Suppressor macrophage treated with lipopolysaccharide for 1 hour (primary cell): ENCODE measurements at places on chromosomes 5 and 9.

- peak; percentile 40 for DNase-seq
These were observed 214.9 kb upstream of the IL12B start for GRCh38 chr5:159545156-159545555.

DNA sequence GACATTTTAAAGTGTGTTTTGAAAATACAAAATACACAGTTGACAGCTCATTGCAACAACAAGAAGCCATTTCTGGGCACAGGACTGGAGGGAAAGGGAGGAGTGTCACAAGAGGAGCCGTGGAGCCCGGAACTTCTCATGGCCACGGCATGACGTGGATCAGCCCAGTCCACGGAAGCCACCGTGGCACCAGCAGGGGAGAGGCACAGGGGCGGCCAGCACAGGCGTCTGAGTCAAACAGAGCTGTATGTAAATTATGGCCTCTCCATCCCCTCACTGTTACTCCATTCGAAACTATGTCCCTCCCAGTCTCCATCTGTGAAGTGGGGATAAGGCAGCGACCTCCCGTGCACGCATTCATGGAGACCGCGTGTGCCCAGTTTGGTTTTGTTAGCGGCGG lies 165.6 kb upstream of the IRX2 start:
- DNase-seq, result no peak

DNA sequence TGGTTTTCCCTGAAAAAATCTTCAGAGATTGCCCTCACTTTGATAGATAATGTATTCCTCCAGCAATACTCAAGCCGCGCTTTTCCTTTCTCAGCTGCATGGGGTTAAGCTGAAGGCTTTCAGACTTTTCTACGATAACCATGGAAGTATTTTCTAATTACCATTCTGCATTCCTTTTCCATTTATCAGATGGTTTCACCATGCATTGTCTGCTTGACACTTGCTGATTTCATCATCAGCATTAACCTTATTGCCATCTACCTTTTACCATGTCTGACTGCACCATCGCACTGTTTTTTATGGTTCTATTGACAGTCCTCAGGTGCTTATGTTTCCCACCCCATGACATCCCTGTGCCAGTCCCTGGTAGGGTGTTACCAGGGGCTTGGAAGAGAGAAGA lies 91.6 kb downstream of the DMAC1 start:
- DNase-seq, result no peak

- peak; percentile 51 for DNase-seq
These were observed 47.0 kb upstream of the TGFBR1 start for GRCh38 chr9:99057665-99058625.

GRCh38 chr9:108933718-108934322 lies at the start of gene ELP1:
Gene ELP1, minus strand, starts transcription at chr9:108934124. Its CDS starts 2,978 bp downstream, at chr9:108931146.
- DNase-seq, result peak; percentile 97

DNA sequence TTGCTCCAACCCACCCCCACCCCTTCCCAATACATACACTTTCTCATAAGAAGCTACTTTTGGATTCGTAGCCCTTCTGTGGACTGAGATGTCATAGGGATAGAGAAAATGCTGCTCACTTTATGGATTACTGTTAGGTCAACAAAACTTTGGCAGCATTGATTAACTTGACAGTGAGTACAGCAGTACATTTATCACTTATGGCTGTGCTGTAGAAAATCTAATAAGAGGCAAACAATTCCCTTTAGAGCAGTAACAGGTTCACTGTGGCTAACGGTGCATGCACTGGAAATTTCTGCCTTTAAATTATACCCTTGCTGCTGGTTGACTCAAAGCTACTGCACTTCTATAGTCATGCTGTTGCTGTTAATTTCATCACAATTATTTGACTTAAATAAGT lies 59.2 kb downstream of the PPIC start:
- no peak for DNase-seq

DNA sequence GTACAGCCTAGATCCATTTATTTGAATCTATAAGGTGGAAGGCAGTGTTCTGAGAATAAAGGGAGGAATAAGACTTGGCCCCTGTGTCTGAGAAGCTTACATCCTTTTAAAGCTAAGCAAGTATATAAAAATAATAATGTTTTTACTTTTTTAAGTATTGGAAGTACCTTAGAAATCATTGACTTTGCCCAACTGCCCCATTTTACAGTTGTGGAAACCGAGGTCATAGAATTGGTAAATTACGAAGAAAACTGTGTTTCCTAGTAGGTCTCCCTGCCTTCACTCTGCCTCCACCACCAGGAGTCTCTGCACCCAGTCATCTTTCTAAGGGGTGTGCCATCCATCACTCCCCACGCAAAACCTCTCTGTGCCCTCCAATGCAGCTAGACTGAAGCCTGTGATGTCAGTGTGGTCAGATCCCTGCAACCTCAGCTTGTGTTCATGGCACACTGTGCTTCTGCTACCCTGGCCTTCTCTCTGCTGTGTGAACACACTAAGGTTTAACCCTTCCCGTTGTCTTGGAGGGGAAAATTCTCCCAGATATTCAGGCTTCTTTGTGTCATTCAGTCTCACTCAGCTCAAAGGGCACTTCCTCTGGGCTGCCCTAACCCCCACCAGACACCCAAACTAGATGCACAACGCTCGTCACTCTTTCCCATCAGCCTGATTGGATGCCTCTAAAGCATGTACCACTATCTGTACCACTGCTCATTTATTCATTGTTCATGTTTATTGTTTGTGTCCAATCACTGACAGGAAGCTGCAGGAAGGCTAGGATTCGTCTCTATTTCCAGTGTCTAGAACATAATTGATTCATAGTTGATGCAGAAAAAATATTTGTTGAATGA lies 18.2 kb downstream of the ADRB2 start:
- no peak for DNase-seq

DNA sequence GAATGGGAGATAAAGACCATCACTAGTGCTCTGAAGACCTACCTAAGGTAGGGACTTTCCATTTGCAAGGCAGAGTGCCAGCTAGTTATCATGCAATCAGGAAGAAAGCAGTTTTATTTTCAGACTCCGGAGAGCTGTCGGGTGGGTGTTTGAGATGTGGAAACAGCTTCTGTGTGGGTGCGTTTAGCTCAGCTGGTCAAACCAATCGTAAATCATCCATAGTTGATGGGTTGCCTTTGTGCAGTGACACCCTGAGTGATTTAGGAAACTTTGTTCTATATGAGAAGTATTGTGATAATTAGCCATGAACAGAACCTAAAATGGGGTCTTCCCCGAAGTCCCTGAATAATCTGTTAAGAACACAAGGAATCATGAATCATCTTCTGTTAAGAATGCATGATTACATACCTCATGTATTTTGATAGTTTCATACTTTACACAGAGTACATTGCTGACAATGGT lies 284.3 kb downstream of the ARHGAP26 start:
- DNase-seq, result peak; percentile 83

- DNase-seq, result no peak
These were observed 209.9 kb downstream of the AOPEP start for GRCh38 chr9:94936419-94936818.

- no peak for DNase-seq
These were observed 138.6 kb upstream of the NFIB start for GRCh38 chr9:14452539-14452938.

DNA sequence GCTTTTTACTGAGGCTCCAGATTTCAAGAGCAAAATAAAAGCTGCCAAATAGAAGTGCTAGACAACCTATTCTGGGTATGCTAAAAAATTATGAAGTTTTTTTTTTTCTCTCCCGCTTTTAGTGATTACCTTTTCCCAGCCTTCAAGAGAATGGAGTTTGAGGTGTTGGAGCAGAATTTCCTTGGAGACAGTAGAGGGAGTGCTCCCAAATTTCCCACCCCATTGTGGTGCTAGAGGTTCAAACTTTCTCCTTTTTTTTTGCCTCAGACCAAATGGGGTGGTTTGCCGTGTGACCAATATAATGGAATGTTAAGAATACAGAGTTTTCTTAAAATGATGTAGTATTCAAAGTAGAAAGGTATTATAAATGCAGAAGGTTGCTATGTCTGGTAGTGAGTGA lies 244.2 kb upstream of the RIOK2 start:
- no peak for DNase-seq

- no peak for DNase-seq
These were observed 61.7 kb downstream of the OTULIN start for GRCh38 chr5:14726066-14726838.

DNA sequence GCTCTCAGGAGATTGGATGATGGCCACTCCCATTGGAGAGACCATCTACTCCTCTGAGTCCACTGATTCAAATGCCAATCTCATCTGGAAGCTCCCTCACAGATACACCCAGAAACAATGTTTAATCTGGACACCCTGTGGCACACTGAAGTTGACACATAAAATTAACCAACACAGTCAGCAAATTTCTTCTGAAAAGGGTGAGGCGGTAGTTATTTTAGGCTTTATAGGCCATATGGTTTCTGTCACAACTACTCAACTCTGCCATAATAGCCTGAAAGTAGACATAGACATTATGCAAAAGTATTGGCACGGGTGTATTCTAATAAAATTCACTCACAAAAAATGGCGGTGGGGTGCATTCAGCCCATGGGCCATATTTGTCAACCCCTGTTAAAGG lies 244.5 kb upstream of the VLDLR start:
- no peak for DNase-seq

GRCh38 chr9:74517188-74517587 lies 20.1 kb downstream of the RORB start:
- DNase-seq, result no peak
